ENCODE measurements at places on chromosomes 5 and 9.
A peak's percentile ranks its signal among the peaks of the same experiment; 100 is the strongest.

DNA sequence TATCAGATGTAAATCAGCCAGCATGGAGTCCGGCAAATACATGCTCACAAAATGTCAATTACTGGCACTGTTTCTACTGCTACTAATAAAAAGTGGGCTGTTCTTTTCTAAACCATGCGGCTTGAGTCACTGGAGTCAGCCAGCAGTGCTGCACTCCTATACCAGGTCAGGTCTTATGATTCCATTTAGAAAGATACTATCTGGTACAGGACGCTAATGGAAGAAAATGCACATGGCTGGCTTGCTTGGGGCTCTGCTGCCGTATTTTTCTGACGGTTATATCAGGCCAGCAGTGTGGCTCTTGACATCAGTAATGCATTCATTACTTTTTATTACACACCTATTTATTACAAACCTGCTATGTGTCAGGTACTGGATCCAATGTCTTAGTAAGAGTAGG, 74.3 kb downstream of the NDFIP1 start:
- DNase-seq: no peak

DNA sequence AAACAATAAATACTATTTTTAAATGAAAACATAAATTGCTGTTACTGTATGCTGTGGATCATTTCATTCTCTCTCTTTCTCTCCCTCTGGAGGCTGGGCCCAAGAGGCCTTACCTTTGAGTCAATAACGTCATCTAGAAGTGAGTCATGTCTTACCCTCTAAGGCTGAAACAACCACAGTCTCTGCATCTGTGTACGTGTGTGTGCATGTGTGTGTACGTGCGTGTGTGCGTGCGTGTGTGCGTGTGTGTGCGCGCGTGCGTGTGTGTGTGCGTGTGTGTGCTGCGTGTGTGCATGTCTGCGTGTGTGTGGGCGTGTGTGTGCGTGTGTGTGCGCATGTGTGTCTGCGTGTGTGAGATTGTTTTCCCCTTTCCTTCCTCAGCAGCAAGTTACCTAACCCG, 13.6 kb upstream of the IL17B start:
- no peak for DNase-seq

DNA sequence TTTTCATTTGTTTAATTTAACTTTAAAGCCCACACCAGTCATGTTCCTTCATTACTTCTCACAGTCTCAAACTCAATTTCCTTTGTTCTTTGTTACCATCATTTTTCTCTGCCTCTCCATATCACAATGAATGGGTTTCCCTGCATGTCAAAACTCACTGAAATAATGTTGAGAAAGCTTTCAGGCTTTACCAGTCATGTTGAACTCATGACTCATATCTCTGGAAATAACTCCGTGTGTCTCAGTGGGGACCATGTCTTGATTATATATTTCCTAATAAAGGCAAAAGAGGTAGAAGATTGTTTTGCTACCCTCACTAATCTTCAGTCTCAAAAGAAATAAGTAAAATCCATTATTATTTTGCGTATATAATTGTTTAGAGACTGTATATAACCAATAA, 231.2 kb downstream of the CHSY3 start:
- DNase-seq: no peak

- DNase-seq: no peak
Observed at GRCh38 chr5:144390133-144390532, 219.5 kb downstream of the KCTD16 start.

DNA sequence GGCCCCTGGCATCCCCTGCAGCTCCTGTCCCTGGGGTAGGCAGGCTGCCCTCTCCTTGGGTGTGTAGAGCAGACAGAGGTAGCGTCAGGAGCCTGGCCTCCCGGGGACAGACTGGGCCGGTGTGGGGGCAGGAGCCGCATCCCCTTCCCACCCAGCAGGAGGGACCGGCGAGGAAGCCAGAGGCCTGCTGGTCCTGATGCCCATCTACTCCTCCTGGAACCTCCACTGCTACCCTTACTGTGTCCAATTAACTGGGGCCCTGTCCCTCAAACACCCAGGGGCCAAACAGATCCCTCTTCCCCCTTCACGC, 15.6 kb downstream of the RALGDS start:
- DNase-seq: no peak

- DNase-seq: no peak
Observed at GRCh38 chr9:23934291-23934906, 108.4 kb upstream of the ELAVL2 start.

DNA sequence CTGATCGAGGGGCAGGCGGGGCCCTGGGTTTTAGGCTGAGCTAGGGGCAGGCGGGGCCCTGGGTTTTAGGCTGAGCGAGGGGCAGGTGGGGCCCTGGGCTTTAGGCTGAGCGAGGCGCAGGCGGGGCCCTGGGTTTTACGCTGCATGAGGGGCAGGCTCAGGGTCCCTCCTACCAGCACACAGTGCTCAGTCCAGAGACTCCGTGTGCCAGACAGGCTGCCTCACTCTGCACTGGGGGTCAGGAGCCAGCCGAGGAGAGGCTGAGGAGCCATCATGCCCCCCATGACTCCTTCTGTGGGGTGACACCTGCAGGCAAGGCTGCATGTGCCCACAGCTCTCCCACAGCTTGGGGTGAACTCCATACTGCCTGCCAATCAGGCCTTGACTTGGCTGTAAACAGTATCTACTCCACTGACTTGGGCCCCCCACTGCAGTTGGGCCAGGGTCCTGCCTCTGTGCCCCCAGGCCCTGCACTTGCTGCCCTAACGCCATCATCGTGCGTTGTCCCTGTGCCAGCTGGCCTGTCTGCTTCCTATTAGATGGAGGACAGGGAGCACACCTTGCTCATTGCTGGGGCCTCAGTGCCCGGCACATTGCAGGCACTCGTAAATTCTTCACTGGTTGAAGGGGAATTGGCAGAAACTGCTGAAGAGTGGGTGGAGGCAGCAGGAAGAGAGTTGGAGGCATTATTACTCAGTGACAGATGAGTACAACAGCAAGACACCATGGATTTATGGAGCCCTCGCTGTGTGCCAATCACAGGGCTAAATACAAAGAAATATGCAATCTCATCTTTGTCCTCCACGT, 78.6 kb downstream of the AMBP start:
- DNase-seq: no peak

GRCh38 chr5:150407096-150407720, 5.5 kb downstream of the CD74 start:
- DNase-seq: no peak

- no peak for DNase-seq
Observed at GRCh38 chr5:127596501-127596900, 52.4 kb upstream of the CTXN3 start.

GRCh38 chr5:74579215-74579614, 61.3 kb downstream of the ENC1 start:
- peak; percentile 45 for DNase-seq

- no peak for DNase-seq
Observed at GRCh38 chr5:95808013-95808685, 14.4 kb downstream of the GLRX start.

- DNase-seq: no peak
Observed at GRCh38 chr9:90365666-90366065, 277.0 kb downstream of the DIRAS2 start.

- DNase-seq: no peak
Observed at GRCh38 chr9:35811381-35812024, 559 bp downstream of the SPAG8 start.

GRCh38 chr5:146284016-146284415, 54.6 kb upstream of the POU4F3 start:
- no peak for DNase-seq

DNA sequence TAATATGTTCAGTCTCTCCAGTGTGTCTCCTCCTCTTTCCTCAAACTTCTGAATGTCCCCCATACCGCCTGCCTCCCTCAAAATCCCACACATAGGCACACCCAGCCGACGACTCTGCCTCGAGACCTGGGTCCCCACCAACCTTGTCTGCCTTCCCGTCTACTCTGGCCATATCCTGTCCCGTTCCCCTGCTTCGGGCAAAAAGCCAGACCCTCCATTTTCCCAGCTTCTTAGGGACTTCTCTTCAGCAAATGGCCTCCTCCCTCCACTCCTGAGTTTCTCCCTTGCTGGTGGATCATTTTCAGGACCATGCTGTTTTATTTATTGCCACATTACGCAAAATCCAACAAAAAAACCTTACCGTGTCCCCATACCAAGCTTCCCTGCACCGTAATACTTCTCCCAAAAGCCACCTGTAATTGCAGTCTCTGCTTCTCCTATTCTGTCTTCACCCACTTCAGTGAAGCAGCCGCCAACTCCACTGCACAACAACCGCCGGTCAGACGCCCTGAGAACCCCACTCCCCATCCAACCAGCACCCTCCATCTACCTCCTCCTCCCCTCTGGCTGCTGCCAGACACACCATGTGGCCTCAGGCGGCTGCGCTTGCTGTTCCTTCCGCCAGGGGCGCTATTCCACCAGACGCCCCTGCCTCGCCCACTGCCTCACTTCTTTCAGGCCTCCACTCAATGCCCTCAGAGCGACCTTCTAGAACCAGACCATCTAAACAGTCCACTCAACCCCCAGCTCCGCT, 117.0 kb downstream of the TRPM6 start:
- DNase-seq: peak; percentile 23

DNA sequence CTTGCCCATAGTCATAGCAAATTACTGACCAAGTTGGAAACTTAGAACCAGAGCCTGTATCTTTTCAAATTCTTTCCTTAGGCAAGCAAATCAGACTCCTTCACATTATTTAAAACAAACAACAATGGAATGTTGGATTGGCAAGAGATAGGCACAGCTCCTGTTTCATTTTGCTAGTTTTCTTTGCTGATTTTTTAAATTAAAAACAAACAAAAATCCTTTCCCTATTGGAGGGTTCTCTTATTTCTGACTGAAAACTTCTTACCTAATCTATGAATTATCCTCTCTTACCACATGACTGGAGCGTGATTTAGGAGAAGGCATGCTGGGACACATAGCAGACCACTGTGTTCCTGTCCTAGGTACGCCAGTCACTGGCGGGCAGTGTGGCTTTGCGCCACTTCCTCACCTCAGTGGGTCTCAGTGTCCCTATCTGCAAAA, 63.0 kb downstream of the TTC39B start:
- no peak for DNase-seq

DNA sequence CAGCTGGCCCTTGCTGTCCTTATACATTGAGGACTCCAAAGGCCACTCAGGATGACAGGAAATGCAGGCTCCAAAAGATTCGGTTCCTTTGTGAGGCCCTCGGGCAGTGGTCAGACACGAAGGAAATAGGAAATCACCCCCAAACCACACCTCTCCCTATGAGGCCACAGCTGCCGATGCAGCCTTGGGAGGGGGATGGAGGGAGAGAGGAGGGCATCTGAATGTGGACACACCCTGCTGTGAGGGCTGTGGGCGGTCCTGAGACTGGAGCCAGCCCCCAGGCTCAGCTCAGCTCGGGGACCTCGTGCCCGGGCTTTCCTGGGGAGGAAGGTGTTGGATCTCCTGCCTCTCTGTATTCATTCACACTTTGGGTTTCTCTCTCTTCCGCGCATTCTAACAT, 2.7 kb upstream of the CLPTM1L start:
- DNase-seq: no peak

GRCh38 chr9:81896070-81896469, 32.2 kb upstream of the SPATA31D4 start:
- no peak for DNase-seq

GRCh38 chr5:126645132-126645531, 44.4 kb downstream of the PHAX start:
- DNase-seq: no peak

- DNase-seq: no peak
Observed at GRCh38 chr5:38483805-38484398, 72.5 kb downstream of the LIFR start.

GRCh38 chr9:96720435-96720834, 57.5 kb downstream of the ZNF510 start:
- DNase-seq: no peak

DNA sequence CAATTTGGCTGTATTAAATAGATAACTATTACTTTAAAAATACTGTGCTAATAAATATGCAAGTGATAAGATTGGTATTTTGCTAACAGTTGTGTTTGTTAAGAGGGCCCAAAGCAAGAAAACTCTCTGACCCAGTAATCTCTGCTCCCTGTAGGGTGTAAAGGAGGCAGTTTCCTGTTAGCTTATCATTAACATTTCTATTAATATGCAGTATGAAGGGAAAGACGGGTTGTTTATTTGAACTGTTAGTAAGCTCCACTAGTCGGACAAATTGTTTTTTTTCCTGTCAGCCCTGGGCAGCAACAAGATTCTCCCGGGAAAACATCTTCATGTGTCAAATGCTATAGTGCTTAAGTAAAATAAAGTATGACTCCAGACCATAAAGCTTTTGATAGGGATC, 35.6 kb downstream of the ERP44 start:
- no peak for DNase-seq

- DNase-seq: no peak
Observed at GRCh38 chr5:3598769-3599211, 3.2 kb downstream of the IRX1 start.

- no peak for DNase-seq
Observed at GRCh38 chr9:135851748-135852147, 55.6 kb downstream of the CAMSAP1 start.

DNA sequence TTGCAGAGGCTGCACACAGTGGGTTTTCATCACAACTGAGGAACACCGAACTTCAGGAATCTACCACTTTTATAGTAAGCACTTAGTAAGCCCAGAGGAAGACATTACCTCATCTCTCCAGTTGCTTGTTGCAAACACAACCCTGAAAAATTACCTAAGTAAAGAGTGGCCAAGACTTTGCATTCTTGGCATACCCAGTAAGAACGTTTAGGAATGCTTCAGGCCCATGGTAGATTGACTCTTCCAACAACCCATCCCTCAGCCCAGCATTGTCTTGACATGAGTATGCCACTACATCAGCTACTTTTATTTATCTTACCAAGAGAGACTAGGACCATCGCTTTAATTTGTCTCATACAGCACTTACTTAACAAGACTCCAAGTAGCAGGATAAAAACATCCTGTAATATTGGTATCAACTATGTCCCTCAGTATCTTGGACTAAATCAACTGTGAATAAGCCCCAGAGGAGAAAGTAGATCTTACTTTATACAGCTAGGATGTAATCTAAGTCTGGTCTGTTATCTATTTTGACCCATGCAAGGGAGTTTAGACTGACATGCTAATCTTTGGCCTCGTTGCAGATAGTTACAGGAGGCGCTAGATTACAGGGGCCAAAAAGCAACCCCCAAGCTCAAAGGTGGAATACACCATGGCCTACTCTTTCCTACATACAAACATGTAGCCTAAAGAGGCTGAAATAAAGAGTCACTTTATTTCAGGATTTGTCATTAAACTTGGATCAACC, 114.9 kb downstream of the INVS start:
- DNase-seq: no peak

DNA sequence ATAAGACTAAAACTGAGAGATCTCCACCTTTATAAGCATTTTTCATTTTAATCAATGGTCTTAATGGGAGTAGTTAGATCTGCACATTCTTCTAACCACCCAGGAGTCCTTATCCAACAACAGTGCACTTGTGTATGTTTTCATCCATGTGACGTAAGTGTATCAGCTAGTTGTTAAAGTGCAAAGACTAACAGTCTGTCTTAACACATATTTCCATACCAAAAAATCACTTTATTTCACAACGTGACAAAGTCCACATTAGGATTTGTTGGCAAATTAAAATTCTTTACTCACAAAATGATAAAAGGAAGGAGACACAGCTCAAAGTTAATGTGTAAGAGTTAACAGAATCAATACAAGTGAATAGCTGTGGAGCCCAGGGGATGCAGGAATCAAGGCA, 1.9 kb upstream of the SMC2 start:
- no peak for DNase-seq
